ENCODE measurements at places on chromosomes 6 and 20. TPM values are rescaled to one million over a fixed set of nuclear protein-coding genes. Genes with fewer than 3 reads are reported as not detected.

GRCh38 chr6:1872649-1873131, 263.0 kb downstream of the FOXC1 start:
- DNase-seq: no peak
- H3K27ac ChIP-seq: no peak overlapping the region
- no peaks in the 10 kb centered on the region for H3K27me3 ChIP-seq
- H3K4me3 ChIP-seq: no peak overlapping the region
- H3K4me1 ChIP-seq: peaks cover 5% of the 10 kb centered on the region

GRCh38 chr20:51306521-51307358, 235.8 kb downstream of the NFATC2 start:
- DNase-seq: peak; percentile 76
- no peaks in the 10 kb centered on the region for H3K27me3 ChIP-seq
- no peaks in the 10 kb centered on the region for H3K36me3 ChIP-seq
- H3K4me1 ChIP-seq: no peaks in the 10 kb centered on the region
- H3K27ac ChIP-seq: no peak overlapping the region
- H3K4me3 ChIP-seq: no peak overlapping the region

DNA sequence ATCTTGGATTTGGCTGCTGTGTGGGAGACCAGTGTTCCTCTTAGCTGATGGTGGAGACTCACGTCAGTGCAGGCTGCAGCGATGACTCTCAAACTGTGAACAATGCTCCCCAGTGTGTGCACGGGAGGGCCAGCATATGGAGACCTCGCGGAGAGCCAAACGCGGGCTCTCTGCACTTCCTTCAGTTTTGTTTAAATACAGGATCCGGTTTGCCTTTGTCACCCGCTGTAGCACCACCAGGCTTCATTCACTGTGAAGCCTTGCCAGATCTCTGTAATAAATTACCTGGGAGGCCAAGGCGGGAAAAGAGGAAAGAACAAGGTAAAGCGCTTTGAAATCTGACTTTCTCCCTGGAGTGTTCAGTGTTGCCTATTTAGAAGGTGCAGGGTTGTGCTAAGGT, 30.7 kb upstream of the TMEM14A start:
- peaks cover 6% of the 10 kb centered on the region for H3K27me3 ChIP-seq
- H3K27ac ChIP-seq: no peak overlapping the region
- peaks cover 2% of the 10 kb centered on the region for H3K4me1 ChIP-seq

- H3K27ac ChIP-seq: no peak overlapping the region
- no peaks in the 10 kb centered on the region for H3K27me3 ChIP-seq
- no peak for DNase-seq
- H3K4me1 ChIP-seq: peaks cover 36% of the 10 kb centered on the region
- peak overlapping the region; percentile 84 for H3K4me3 ChIP-seq
These were observed 2.6 kb downstream of the CTSZ start for GRCh38 chr20:59004493-59004762.

GRCh38 chr6:156557251-156557910, 219.8 kb upstream of the ARID1B start:
- H3K4me1 ChIP-seq: no peaks in the 10 kb centered on the region
- no peaks in the 10 kb centered on the region for H3K36me3 ChIP-seq
- no peak overlapping the region for H3K27ac ChIP-seq
- no peaks in the 10 kb centered on the region for H3K27me3 ChIP-seq

DNA sequence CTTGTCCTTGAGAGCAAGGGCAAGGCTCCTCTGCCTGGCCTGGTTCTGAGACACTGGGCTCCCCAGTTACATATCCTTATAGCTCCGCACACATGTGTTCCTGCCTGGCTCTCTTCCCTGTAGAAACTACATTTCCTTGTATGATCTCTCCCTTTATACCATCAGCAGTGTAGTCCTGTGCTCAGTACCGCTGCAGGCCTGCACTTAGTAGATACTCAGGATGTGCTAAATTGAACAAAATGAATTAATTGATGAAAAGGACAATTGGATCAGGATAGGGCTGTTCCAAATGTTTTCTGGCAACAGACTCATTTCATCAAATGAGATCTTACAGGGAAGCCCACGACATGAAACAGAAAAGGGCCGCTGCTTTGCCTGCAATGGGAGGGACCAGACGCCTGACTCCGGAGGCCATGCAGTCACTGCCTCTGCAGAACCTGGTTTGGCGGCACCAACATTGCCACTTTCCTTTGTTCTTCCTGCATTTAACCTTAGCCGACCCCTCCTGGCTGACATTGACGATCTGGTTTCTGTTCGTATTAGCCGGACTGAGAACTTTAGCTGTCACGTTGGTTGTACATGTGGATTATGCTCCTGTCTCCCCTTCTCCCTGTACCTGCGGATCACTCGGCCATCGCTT, 53.3 kb downstream of the CHMP4B start:
- H3K4me1 ChIP-seq: no peaks in the 10 kb centered on the region
- DNase-seq: no peak
- H3K27me3 ChIP-seq: no peaks in the 10 kb centered on the region
- H3K27ac ChIP-seq: no peak overlapping the region
- no peak overlapping the region for H3K4me3 ChIP-seq

DNA sequence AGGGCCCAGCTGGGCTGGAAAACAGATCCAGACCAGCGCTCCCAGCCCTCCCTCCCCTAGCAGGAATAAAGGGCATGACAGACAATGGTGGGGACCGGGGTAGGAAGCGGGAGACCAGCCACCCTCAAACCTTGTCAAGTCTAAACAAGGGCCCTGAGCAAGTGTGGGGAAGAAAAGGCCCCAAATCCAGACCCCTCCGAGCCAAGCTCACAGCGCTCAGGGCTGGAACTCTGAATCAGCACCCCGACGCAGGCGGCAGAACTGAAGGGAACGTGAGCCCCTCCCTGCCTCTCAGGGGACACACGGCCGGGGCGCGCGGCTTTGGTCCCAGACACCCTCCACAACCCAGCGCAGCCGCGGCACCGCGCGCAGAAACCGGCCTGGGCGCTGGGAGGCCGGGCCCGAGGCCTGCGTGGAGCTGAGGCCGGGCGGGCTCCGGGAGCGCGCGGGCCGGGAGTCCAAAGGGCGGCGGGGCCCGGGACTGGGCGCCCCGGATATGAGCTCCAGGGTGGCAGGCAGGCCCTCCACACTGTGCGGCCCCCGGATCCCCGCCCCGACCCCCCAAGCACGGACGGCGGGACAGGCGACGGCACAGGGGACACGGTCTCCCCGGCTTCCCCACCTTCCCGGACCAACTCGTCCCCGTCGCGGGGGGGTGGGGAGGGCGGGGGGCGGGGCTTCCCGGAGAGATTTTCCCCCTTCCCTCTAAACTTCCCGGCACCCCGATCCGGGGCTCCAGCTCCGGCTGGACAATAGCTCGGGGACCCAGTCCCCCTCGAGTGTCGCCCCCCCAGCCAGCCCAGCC, 641 bp downstream of the TEAD3 start:
- peak overlapping the region; percentile 98 for H3K27ac ChIP-seq
- no peaks in the 10 kb centered on the region for H3K27me3 ChIP-seq
- H3K4me1 ChIP-seq: peaks cover 63% of the 10 kb centered on the region
- H3K36me3 ChIP-seq: no peaks in the 10 kb centered on the region

DNA sequence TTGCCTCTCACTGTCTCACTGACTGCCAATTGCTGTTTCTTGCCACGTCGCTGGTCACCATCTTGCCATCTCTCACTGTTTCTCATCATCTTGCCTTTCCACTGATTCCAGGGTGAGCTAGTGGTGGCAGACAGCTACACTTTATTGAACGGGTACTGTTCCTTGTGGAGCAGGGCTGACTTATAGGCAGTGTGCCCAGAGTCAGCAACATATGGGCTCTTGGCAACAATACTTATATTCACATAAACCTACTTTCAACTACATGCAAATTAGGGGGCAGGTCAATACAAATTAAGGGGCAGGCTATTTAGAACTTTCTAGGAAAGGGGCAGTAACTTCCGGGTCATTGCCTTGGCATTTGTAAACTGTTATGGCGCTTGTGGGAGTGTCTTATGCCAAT, 186.2 kb upstream of the SYNDIG1 start:
- DNase-seq: no peak
- H3K4me3 ChIP-seq: no peak overlapping the region
- H3K36me3 ChIP-seq: no peaks in the 10 kb centered on the region
- no peaks in the 10 kb centered on the region for H3K27me3 ChIP-seq

DNA sequence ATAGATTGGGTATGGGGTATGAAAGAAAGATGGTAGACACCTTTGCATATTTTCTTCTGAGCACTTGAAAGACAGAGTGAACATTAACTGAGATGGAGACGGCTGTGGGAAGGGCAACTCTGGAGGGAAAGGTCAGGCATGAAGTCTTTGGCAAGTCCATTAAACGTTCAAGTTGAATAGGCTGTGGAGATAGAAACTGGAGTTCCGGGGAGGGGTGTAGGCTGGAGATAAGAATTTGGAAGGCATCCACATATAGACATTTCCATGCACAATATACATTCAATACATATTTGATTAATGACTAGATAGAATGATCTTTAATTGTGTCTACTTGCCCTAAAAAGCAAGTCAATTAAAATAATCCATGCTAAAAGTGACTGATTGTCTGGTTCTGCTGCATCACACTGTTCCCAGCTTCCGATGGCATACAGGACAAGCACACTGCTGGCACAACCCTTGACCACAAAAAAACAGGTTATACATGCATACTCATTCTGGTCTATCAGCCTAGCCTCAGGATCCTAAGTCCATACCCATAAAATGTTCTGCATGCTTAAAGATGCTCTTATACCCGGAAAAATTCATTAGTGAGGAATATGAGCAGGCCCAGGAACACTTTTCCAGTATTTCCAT, 1.9 kb upstream of the MYLK4 start:
- no peak overlapping the region for H3K4me3 ChIP-seq
- no peaks in the 10 kb centered on the region for H3K4me1 ChIP-seq
- no peak overlapping the region for H3K27ac ChIP-seq
- DNase-seq: no peak
- H3K27me3 ChIP-seq: no peaks in the 10 kb centered on the region

GRCh38 chr20:1327827-1328679, 886 bp downstream of the SDCBP2 start:
- peak overlapping the region; percentile 38 for H3K4me3 ChIP-seq
- no peaks in the 10 kb centered on the region for H3K27me3 ChIP-seq
- H3K27ac ChIP-seq: peak overlapping the region; percentile 97
- H3K36me3 ChIP-seq: no peaks in the 10 kb centered on the region

DNA sequence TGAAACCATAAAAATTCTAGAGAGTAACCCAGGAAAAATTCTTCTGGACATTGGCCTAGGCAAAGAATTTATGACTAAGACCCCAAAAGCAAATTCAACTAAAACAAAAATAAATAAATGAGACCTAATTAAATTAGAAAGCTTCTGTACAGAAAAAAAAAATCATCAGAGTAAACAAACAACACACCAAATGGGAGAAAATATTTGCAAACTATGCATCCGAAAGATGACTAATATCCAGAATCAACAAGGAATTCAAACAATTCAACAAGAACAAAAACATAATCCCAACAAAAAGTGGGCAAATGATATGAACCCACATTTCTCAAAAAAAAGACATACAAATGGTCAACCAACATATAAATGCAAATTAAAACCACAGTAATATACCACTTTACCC, 242.6 kb upstream of the CDYL start:
- H3K36me3 ChIP-seq: no peaks in the 10 kb centered on the region
- no peak for DNase-seq
- H3K27ac ChIP-seq: no peak overlapping the region
- no peaks in the 10 kb centered on the region for H3K27me3 ChIP-seq
- H3K4me1 ChIP-seq: no peaks in the 10 kb centered on the region

- no peaks in the 10 kb centered on the region for H3K36me3 ChIP-seq
- no peak overlapping the region for H3K4me3 ChIP-seq
- no peak for DNase-seq
- no peak overlapping the region for H3K27ac ChIP-seq
- H3K4me1 ChIP-seq: no peaks in the 10 kb centered on the region
These were observed 351.9 kb downstream of the FOXA2 start for GRCh38 chr20:22232473-22232872.

DNA sequence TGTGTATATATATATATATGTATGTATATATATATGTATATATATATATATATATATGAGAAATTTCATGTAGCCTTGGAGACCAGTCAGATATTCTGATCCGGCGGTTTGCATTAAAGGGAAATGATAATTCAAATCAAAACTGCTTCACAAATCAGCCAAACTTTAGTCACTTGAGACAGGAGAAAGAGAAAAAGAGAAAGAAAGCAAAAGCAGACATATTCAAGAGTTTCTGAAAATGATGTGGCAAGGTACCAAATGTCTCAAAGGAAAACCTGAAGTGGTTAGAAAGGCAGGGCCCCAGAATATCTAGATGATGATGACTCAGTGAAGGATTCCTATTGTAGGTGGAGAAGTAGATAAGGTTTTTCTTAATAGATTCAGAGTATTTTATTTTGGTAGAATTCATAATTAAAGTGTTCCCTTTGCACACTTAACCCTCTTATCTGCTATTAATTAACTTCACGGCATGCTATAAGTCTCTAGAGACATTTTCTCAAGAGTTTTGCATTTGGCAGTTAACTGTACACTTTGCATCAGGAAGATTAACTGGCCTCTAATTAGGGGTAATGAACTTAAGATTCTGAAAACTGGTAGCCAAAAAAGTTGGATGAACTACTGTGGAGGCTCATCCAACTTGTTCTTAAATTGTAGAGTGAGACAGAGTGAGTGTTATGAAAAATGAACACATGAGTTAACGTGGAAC, 50.1 kb upstream of the ASF1A start:
- H3K4me3 ChIP-seq: no peak overlapping the region
- H3K4me1 ChIP-seq: no peaks in the 10 kb centered on the region
- H3K27me3 ChIP-seq: no peaks in the 10 kb centered on the region
- DNase-seq: no peak
- H3K36me3 ChIP-seq: no peaks in the 10 kb centered on the region
- H3K27ac ChIP-seq: no peak overlapping the region

GRCh38 chr20:37867289-37868195, 35.4 kb upstream of the VSTM2L start:
- no peak overlapping the region for H3K27ac ChIP-seq
- no peak overlapping the region for H3K4me3 ChIP-seq
- H3K36me3 ChIP-seq: peaks cover 58% of the 10 kb centered on the region
- no peak for DNase-seq
- no peaks in the 10 kb centered on the region for H3K27me3 ChIP-seq

GRCh38 chr20:32636821-32637220, 36.9 kb downstream of the C20orf203 start:
- H3K27me3 ChIP-seq: peaks cover 3% of the 10 kb centered on the region
- H3K36me3 ChIP-seq: no peaks in the 10 kb centered on the region
- no peak overlapping the region for H3K27ac ChIP-seq
- H3K4me3 ChIP-seq: no peak overlapping the region

TMX4 gene
- 23.7 TPM for total RNA-seq

C20orf144 gene
- total RNA-seq: not detected

PTCHD4 gene
- not detected for total RNA-seq

ZNF311 gene
- 0.68 TPM for total RNA-seq
